GOT3 (cell line): ENCODE measurements at places on chromosomes 7 and 10.

DNA sequence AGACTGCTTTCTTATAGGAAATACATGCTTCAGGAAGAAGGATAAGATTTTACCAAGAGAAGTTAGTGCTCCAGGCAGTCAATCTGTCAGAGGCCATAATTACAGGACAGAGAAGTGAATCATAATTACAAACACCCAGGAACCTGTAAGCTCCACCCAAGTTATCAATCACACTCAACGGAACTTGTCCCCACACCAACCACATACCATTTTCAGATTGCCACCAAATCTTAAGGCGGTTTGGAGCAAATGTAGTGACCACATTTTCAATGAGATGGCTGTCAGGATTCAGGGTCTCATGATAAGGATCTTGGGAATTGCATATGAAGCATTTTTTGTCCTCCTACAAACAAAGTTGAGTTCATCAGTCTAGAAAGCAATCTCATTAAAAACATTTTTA lies 4.8 kb downstream of the LAMB1 start:
- DNase-seq = no peak

DNA sequence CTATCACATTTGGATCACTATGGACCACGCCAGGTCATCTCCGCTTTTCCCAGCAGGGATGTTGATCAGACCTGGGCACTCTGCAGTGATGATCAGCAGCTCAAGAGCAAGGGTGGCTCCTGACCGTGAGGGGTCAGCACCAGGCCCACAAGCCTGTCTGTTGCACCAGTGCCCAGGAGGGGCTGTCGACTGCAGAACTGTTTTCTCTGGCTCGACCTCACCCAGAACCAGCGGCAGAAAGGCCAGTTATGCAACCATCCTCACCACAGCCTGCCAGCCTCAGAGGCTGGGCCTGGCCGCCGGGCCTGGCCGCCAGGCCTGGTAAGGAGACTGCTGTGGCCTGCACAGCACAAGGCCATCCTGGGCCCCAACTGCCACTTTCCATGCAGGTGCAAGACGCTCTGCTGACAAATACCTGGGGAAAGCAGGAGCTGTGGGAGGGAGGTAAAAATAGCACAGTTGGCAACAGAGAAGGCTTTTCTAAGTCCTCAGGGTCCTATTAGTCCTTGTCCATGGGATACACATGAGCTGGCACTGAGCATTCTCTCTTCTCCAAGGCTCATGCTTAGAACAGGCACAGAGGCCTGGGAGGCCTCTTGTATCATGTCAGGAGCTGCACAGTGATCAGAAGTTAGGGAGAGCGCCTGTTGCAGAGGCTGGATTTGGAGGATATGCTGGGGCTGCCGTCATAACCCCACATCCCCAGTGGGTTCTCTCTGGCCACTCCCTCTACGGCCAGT lies 17.5 kb downstream of the KCNMA1 start:
- DNase-seq = no peak

DNA sequence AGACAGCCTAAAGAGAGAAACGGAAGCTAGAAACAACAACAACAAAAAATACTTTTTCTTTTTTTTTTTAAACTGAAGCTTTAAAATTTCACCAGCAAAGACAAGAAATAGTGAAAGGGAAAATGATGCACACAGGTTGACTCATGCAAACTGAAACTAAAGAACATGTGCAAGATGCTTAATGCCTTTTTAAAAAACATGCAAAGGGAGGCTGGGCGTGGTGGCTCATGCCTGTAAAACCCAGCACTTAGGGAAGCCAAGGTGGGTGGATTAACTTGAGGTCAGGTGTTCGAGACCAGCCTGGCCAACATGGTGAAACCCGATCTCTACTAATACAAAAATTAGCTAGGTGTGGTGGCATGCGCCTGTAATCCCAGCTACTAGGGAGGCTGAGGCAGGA lies 15.1 kb upstream of the CUBN start:
- DNase-seq = no peak

DNA sequence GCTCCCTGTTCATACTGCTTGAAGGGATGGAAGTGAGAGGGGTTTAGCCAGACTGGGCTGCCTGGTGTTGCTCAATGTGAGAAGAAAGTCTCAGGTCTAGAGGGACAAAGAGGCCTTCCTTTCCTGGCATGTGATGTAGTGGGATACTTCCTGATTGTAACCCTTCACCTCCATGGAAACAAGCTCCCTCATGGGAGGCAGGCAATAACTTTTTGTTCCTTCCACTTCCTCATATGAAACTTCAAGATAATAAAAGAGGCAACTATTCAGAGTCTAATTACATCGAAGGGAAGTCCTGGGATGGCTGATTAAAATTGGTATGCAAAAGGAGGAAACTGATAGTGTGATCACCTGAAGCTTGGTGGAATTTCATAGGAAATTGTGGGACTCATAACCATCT lies 84.1 kb upstream of the ETV1 start:
- DNase-seq = no peak

- no peak for DNase-seq
These were observed 31.9 kb downstream of the PAPSS2 start for GRCh38 chr10:87691506-87692070.

- DNase-seq = no peak
These were observed 692.5 kb upstream of the ZWINT start for GRCh38 chr10:57053530-57053929.

DNA sequence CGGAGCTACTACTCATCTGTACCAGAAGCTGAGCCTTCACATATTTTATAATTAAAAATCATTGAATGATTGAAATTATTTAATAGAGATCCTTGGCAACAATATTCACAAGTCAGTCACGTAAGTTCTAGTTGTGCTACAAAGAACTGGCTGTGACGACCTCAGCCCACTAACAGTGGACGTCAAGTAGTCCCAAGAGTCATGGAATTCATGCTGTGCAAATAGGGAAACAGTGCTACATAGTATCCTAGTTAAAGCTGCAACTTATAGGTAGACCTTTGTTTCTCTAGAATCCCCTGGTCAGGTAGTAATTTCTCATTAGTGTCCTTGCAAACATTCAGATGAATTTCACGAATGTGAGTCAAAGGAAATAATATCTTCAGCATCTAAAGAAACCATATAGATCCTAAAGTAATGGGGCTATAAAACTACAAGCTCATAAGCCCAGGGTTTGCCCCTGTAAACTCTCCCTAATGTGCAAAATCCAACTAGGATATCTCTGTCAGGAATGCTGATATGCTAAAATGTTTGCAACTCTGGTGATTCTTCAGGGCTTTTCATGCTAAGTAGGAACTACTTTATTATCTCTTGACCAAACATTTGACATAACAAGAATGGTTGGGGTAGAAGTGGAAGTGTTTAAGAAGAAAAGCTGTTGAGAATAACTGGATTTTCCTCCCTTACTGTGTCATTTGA lies 31.2 kb downstream of the CFAP69 start:
- no peak for DNase-seq

DNA sequence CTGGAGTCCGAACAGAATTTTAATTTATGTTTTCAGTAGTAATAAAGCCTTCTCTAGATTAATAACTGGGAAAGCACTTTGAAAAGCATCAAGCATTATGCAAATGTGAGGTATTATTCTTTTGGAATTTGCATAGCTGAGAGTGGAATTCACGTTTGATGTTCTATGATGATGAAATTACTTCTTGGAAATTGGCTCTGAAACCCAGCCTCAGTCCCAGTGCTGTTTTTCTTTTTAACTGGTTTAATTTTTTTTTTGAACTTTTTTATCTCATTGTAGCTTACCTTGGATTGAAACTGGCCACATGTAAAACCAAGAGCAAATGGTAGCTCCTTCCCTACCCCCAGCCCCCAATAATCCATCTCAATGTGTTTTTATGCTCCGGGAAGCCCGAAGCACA lies 1.2 kb downstream of the TBXAS1 start:
- no peak for DNase-seq

DNA sequence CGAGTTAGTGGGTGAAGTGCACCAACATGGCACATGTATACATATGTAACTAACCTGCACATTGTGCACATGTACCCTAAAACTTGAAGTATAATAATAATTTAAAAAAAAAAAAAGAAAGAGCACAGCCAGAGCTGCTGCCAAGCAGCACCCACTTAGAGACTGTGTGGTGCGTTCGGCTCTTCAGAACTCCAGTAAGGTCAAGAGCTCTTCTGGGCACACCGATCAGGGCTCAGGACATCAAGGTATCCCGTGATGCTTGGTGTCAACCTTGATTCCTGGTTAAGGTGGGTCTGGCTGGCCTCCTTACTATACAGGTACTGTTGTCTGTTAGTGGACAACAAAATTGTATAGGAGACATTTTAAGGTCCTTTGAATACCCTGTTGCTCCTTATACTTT lies 385.7 kb upstream of the AKR1E2 start:
- DNase-seq = no peak

GRCh38 chr10:71573562-71574518 lies 145.7 kb downstream of the C10orf105 start:
- DNase-seq = no peak

DNA sequence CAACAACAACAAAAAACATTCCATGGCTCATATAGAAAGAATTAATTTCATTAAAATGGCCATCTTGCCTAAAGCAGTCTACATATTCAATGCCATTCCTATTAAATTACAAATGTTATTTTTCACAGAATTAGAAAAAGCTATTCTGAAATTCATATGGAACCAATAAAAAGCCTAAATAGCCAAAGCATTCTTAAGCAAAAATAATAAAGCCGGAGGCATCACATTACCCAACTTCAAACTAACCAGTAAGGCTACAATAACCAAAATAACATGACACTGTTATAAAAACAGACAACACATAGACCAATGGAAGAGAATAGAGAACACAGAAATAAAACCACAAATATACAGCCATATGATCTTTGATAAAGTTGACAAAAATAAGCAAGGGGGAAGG lies 330.4 kb downstream of the KIF20B start:
- no peak for DNase-seq

DNA sequence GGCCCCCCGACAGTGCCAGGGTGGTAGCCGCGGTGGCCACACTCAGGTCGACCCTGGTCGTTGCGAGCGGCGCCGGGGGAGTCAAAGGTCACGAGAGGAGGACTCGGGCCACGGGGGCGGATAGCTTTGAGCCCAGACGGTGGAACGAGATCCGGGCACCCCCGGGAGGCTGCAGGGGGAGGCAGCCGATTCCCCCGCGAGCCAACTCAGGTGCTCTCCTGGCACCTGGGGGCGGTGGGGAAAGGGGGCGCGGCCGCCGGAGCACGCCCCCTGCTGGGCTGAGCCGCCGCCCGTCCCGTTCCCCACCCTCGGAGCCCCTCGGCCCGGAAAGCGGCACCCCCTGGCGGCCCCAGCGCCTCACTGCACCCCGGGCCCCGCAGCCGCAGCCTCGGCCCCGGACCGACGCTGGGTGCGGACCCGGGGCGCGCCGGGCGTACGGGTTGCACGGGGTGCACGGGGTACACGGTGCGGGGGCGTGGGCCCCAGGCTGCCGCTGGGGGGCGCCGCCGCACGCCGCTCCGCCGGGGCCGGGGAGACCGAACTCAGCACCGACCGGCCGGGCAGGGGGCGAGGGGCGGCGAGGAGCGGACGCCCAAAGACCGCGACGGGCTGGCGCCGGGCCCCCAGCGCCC lies 521 bp upstream of the NYAP1 start:
- DNase-seq = no peak

GRCh38 chr10:9274206-9274755 lies 1219.8 kb downstream of the GATA3 start:
- DNase-seq = no peak

DNA sequence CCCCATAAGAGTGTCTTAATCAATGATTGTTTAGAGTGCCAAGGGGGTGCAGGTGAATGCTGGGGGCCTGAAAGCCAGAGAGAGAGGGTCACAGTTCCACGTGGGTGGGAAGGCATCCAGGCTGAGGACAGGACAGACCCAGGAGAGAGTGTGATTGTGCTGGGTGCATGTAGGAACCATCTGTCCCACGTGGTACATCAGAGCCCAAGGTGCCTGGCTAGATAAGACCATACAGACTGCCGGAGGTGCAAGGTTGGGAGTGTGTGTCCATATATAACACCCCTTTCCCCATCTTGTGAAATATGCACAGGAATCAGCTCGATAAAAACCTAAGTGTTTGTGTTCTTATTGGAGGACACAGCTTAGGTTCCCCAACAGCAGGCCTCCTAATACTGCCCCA lies 85.5 kb downstream of the WIPF3 start:
- no peak for DNase-seq

GRCh38 chr10:127071126-127071525 lies 125.3 kb downstream of the INSYN2A start:
- DNase-seq = no peak

DNA sequence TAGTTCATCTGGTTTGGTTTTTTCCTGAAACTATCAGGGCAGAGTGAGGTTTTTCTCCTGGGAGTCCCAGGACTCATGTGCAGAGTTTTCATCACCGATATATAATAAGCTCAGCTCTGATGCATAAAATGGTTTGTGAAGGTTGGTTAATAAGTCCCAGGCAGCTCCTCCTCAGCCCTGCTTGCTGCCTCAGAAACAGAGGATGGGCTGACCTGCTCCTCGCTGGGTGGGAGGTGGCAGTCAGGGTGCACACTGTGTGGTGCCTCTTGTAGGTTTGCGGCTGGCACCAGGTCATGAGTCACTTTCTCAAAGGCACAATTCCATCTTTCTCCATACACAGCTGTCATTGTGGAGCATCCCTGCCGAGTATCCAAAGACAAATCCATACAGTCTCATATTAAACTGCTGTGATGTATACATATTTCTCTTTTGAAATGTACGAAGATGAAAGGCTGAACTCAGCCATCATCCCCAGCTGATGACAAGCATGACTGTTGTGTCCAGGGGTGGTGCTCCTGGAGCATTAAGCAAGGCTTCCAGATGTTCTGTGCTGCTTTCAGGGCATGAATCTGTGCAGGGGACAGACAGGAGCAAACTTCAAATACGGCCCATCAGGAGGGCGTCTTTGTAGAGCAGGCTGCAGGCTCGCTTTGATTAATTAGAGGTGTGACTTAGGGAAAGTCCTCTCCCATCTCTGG lies 125.7 kb upstream of the NPS start:
- DNase-seq = no peak

DNA sequence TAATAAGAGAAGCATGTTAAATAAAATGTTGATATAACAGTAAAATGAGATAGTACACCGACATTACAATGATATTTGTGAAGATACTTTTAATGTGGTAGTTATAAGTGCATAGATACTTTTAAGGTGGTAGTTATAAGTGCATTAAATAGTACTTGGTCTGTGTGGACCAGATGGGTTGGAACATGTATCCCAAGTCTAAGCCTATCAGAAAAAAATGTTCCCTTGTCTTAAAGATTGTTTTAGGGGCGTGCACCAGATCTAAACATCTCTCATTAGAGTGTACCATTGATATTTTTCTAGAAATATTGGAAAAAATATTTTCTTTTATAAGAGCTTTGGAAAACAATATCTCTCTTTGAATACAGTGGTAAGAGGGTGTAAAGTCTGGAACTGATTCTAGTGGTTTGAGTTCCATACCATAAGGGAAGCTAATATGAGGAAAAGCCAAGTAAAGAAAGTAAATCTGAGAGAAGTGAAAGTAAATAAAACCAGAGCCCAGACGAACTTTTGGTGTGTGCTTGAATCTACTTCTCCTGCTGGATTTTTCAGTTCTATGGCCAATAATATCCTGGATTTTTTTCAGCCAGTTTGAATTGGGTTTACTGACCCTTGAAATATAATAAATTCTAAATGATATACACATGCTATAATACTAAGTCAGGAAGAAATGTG lies 175.3 kb downstream of the MBL2 start:
- no peak for DNase-seq

- no peak for DNase-seq
These were observed 4.1 kb upstream of the SYPL1 start for GRCh38 chr7:106116161-106116704.
